ENCODE measurements at places on chromosomes 1 and 21. TPM values are rescaled to one million over a fixed set of nuclear protein-coding genes. Genes with fewer than 3 reads are reported as not detected.

The CFHR3 gene
- total RNA-seq: not detected

The GPR37L1 gene
- 0.27 TPM for total RNA-seq

The SNRPE gene
- 28.9 TPM for total RNA-seq

The NKAIN1 gene
- total RNA-seq: not detected

The TRAF3IP3 gene
- 5.4 TPM for total RNA-seq

The EIF4G3 gene
- 48.6 TPM for total RNA-seq

The MYOC gene
- total RNA-seq: 88.5 TPM

The RAB42 gene
- total RNA-seq: 5.1 TPM

The CRB1 gene
- 0.20 TPM for total RNA-seq

The VANGL2 gene
- 8.5 TPM for total RNA-seq

The KRTAP12-2 gene
- total RNA-seq: not detected

The GPATCH2 gene
- total RNA-seq: 11.2 TPM

The TEKT2 gene
- total RNA-seq: not detected

The TNFSF4 gene
- total RNA-seq: 5.4 TPM

The ARMH1 gene
- total RNA-seq: 0.66 TPM

The NID1 gene
- total RNA-seq: 139 TPM

The SELP gene
- 3.5 TPM for total RNA-seq

The SPRR1B gene
- total RNA-seq: 15.1 TPM

The OLIG2 gene
- total RNA-seq: not detected

The CLSTN1 gene
- 95.4 TPM for total RNA-seq

The FCRL1 gene
- not detected for total RNA-seq

The CD1E gene
- 0.49 TPM for total RNA-seq

The OR2L13 gene
- not detected for total RNA-seq

The KIAA0040 gene
- total RNA-seq: 46.2 TPM

The LCE1A gene
- not detected for total RNA-seq

The VSIG8 gene
- not detected for total RNA-seq

The MYOM3 gene
- not detected for total RNA-seq

The ZSCAN20 gene
- 6.9 TPM for total RNA-seq

The CRYAA gene
- total RNA-seq: not detected

The TNFRSF25 gene
- 7.0 TPM for total RNA-seq

The OR2T5 gene
- not detected for total RNA-seq

The RAVER2 gene
- 12.5 TPM for total RNA-seq

The KCNK2 gene
- total RNA-seq: 1.1 TPM

The C1QC gene
- total RNA-seq: 254 TPM
